HFFc6 (cell line): ENCODE measurements at places on chromosomes 7 and 10.

- no peak for DNase-seq
These were observed 84.7 kb downstream of the PTPRZ1 start for GRCh38 chr7:121957626-121958025.

DNA sequence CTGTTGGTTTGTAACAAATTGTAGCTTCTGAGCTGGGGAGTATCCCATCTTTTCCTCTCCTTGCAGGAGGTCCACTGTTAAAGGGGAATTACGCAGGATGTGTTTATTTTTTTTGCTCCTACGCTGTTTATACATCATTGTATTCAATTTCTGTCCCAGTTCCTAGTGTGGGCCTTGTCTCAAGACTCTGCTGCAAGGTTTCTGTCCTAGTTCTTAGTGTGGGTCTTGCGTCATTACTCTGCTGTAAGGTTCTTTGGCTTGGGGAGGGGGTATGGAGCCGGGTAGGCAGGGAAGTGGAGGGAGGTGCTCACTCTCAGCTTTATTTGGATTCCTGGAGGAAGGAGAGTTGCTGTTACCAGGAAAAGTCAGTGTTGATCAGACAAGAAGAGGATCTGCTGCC, 64.0 kb upstream of the TRIM8 start:
- DNase-seq: no peak

GRCh38 chr7:66575398-66575797, 53.3 kb upstream of the KCTD7 start:
- DNase-seq: no peak

DNA sequence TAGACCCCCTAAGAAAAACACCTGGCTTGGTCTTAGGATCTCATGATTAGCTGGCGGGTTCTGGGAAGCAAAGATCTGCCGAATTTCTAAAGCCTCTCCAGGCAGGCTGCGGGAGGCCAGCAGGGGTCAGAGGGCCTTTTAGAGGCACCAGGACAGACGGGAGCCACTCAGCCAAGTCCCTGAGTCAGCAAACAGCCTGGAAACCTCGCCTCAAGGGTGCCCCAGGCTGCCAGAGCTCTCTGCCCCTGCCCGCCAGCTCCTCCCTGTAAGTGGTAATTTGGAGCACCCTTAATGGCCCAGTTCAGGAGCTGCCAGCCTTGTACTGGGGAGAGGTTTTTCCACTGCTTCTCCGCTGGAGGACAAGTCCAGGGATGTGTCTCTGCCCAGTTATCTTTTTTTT, 88.7 kb downstream of the HIP1 start:
- no peak for DNase-seq

GRCh38 chr10:43943119-43943817, 294.6 kb upstream of the ZNF32 start:
- no peak for DNase-seq

GRCh38 chr10:24503461-24504320, 220.0 kb downstream of the ARHGAP21 start:
- DNase-seq: peak; percentile 8

- no peak for DNase-seq
These were observed 184.3 kb downstream of the ADRA2A start for GRCh38 chr10:111261081-111261615.

- no peak for DNase-seq
These were observed 64.2 kb downstream of the PRLHR start for GRCh38 chr10:118531105-118531852.

DNA sequence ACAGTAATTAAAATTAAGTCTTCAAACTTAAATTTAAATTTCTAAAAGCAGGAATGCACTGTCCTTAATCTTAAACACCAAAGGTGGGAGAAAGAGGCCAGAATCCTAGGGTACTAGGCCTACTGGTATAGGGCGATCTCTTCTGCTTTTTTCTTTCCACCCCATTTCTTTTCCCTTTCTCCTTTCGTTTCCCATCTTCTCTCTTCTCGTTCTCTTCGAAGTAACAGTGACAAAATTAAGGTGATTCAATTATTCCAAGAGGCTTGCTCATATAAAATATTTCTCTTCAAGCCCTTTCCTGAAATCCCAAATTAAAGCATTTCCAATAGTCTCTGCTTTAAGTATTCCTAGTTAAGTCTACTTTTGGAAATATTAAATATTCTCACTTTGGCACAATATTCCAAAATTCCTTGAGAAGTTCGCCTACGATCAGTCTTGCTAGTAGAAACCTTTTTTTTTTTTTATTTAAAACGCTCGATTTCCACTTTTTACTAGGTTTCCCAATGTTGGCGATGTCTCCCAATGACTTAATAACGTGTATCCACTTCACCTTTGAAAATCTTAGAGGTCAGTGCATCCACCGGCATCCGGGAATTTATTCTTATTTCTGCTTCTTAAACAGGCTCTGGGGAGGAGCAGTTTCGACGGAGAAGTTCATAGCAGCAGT, 765 bp upstream of the LCOR start:
- no peak for DNase-seq

DNA sequence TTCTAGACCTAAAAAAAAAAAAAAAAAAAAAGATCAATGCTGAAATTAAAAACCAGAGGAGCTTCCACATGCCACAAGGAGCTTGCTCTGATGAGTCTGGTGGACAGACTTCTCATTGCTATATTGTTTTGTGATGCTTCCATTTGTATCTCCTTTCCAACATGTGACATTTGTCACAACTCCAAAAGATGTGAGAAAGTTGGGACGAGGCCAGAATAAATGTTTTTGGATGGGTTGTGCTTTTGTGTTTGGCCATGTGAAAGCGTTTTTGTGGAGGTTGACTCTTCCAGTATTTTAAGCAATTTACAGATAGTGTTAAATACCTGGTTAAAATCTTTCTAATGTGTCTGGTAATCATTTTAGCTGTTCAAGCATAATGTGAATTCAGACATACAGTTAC, 280.1 kb downstream of the SKAP2 start:
- no peak for DNase-seq
